ENCODE measurements at places on chromosomes 5 and 9. TPM values are rescaled to one million over a fixed set of nuclear protein-coding genes. Genes with fewer than 3 reads are reported as not detected.

The GDF9 gene
- 1.4 TPM for total RNA-seq

The SLC46A2 gene
- total RNA-seq = 0.64 TPM

The FOXE1 gene
- not detected for total RNA-seq

The QRFP gene
- total RNA-seq = not detected

The PCDHA9 gene
- 0.58 TPM for total RNA-seq

The ADAMTS16 gene
- 93.6 TPM for total RNA-seq

The PURA gene
- total RNA-seq = 15.7 TPM

The INSL4 gene
- not detected for total RNA-seq

Measured in metanephros (tissue), 2 donors.